ENCODE measurements at places on chromosomes 16 and 17. TPM values are rescaled to one million over a fixed set of nuclear protein-coding genes. Genes with fewer than 3 reads are reported as not detected.

TM4SF5 gene
- not detected for total RNA-seq

CDYL2 gene
- total RNA-seq = 30.5 TPM

PRKCB gene
- 0.69 TPM for total RNA-seq

ZNF232 gene
- total RNA-seq = 44.5 TPM

CDC42EP4 gene
- total RNA-seq = 124 TPM

PPP1R9B gene
- 74.0 TPM for total RNA-seq

NPTX1 gene
- 18.1 TPM for total RNA-seq

HEXIM2 gene
- 8.4 TPM for total RNA-seq

SLC12A3 gene
- not detected for total RNA-seq

ALOX15B gene
- not detected for total RNA-seq

PRM2 gene
- not detected for total RNA-seq

NXPH3 gene
- 2.0 TPM for total RNA-seq

HBM gene
- total RNA-seq = not detected

FBXO39 gene
- not detected for total RNA-seq

NETO2 gene
- total RNA-seq = 26.3 TPM

FLOT2 gene
- 143 TPM for total RNA-seq

CCL1 gene
- not detected for total RNA-seq

GUCY2D gene
- total RNA-seq = not detected

TNK1 gene
- total RNA-seq = 0.34 TPM

RAB37 gene
- 2.1 TPM for total RNA-seq

ACAP1 gene
- not detected for total RNA-seq

WFDC1 gene
- total RNA-seq = 0.93 TPM

HCRT gene
- total RNA-seq = not detected

CLEC18A gene
- 2.5 TPM for total RNA-seq

C16orf78 gene
- not detected for total RNA-seq

KLHL11 gene
- total RNA-seq = 17.4 TPM

LDHD gene
- not detected for total RNA-seq

KRT32 gene
- total RNA-seq = not detected

CPHXL2 gene
- total RNA-seq = not detected

CACNA1G gene
- 2.2 TPM for total RNA-seq

GAS7 gene
- total RNA-seq = 2.0 TPM

WWOX gene
- total RNA-seq = 10.3 TPM

CFAP97D1 gene
- total RNA-seq = not detected

KRTAP2-2 gene
- not detected for total RNA-seq

LRRC37A gene
- 11.5 TPM for total RNA-seq

MCRIP1 gene
- 218 TPM for total RNA-seq

RHBDF1 gene
- total RNA-seq = 25.2 TPM

ITFG1 gene
- total RNA-seq = 68.7 TPM

SLC2A4 gene
- 0.42 TPM for total RNA-seq

CYB5D1 gene
- 9.2 TPM for total RNA-seq

CENPX gene
- total RNA-seq = 59.9 TPM

OTOA gene
- not detected for total RNA-seq

DNAAF8 gene
- total RNA-seq = 0.59 TPM

TEKT5 gene
- total RNA-seq = not detected

REXO5 gene
- 5.9 TPM for total RNA-seq

GRB7 gene
- total RNA-seq = not detected

SNN gene
- total RNA-seq = 491 TPM

USP31 gene
- total RNA-seq = 21.8 TPM

CHST4 gene
- total RNA-seq = not detected

CDH5 gene
- 9.6 TPM for total RNA-seq

MT4 gene
- not detected for total RNA-seq
